GM12865 (cell line): ENCODE measurements at places on chromosomes 7 and 10.

GRCh38 chr7:46319841-46320240 is 398.8 kb upstream of the IGFBP3 start:
- DNase-seq, result no peak

- DNase-seq, result no peak
These were observed 177.3 kb downstream of the C7orf25 start for GRCh38 chr7:42734568-42734967.

DNA sequence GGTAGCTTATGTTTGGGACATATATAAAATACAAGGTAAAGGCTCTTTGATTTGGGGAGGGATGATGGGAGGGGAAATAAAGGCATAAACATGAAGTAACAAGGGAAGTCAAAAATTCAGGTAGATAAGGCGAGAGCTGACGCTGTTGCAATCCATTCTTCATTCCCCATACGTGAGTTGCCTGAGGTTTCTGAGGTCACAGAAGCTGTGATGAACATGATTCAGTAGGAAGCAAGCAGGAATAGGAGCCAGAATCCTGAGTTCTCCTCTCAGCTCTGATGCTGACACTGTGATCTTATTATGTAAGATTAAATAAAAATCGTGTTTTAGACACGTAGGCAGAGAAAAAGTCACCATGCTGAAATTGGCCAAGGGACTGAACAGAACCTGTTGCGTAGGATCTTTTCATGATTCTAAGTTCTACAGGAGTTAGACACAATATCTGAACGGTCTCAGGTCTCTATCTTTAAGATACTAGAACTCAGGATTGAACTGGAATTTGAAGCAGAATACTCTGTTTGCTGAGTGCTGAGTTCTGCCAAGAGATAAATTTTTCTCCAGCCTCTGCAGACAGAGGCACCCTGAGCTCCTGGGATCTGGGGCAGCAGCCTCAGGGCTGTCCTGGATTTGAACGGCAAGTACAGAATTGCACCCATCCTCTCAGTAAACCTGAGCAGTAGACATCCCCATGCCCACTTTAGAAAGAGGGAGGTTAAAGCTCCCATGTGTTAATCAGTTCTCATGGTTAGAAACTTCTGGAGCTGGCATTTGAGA is 21.0 kb downstream of the KLF6 start:
- DNase-seq, result no peak

DNA sequence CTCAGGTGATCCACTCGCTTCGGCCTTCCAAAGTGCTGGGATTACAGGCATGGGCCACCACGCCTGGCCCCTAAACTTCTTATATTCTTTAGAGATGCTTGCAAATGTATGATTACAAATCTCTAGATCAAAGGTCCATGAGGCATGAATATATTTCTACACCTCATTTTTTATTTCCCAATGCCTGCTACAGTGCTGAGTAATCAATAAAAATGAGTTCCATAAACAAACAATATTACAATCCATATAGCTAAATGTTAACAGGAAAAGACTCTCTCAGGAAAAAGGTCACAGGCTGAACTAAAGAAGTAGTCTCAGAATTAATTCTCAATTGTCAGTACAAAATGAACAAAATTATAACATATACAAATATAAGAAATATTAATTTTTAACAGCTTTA is 90.8 kb downstream of the LMBR1 start:
- DNase-seq, result no peak

DNA sequence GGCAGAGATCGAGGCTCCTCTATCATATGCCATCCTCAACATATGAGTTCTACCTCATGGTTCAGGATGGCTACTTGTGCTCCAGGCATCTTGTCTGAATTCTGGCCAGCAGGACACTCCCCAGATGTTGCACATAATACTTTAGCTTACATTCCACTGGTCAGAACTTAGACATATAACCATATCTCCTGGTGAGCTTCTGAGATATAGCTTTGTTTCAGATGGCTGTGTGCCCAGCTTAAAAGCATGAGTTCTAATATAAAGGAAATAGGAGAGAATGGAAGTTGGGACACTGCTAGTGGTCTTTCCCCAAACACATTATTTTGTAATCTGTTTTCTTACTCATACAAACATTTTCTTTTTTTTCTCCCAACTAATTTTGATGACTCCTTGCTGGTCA is 50.8 kb upstream of the IFRD1 start:
- no peak for DNase-seq

DNA sequence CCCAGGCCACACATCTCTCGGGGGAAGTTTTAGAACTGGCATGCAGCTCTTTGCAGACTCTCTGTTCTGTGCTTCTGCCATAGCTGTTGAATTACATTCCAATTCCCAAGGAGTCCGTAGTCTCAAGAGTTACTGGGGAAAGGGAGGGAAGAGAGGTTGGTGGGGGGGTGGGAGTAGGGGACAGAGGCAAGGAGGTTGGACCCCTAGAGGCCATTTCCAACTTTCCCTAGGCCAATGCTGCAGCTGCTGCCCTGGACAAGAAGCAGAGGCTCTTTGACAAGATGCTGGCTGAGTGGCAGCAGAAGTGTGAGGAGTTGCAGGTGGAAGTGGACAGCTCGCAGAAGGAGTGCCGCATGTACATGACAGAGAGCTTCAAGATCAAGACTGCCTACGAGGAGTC is 23.8 kb downstream of the MYH16 start:
- no peak for DNase-seq

DNA sequence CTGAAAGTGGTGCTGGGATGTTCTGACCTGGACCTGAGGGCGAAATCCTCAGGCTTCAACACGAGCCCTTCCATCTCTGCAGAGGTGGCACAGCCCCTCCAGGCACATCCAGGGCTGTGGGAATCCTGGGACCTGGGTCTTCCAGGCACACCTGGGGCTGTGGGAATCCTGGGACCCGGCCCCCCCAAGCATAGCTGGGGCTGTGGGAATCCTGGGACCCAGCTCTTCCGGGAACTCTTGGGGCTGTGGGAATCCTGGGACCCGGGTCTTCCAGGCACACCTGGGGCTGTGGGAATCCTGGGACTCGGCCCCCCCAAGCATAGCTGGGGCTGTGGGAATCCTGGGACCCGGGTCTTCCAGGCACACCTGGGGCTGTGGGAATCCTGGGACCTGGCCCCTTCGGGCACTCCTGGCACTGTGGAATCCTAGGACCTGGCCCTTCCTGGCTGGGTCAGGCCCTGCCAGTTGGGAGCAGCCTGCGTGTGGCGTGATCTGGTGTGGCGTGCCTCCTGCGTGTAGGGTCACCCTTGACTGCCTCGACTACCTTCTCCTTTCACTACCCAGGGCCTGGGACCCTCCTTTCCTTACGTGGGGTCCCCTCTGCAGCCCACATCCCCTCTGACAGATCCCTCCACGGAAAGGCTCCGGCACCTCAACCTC is 124.0 kb downstream of the WDR37 start:
- DNase-seq, result no peak

DNA sequence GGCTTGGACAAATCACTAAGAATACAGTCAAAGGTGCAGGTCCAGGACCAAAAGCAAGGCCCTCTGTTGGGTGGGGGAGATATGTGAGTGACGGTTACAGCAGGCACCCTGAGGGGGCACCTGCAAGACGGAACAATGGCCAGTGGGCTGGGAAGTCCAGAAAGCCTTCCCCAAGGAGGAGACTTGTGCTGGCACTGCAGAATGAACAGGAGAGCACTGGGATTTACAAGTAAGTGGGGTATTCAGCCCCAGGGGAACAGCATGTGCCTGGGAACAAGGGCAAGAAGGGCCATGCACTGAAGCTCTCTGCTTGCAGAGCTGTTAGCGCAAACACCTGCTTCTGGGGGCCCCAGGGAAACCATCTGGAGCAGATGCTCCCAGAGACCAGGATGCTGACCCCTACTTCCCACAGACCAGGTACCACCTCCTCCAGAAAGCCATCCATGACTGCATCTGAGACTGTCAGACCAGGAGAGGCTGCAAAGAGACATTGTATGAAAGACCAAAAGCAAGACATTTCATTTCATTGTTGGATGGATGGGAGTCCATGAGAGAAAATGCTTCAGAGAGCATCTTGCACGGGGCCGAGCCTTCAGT is 24.6 kb upstream of the ZMIZ1 start:
- DNase-seq, result no peak

GRCh38 chr7:102828286-102828685 is 79.5 kb downstream of the FAM185A start:
- no peak for DNase-seq
